ENCODE measurements at places on chromosomes 7 and 10.

DNA sequence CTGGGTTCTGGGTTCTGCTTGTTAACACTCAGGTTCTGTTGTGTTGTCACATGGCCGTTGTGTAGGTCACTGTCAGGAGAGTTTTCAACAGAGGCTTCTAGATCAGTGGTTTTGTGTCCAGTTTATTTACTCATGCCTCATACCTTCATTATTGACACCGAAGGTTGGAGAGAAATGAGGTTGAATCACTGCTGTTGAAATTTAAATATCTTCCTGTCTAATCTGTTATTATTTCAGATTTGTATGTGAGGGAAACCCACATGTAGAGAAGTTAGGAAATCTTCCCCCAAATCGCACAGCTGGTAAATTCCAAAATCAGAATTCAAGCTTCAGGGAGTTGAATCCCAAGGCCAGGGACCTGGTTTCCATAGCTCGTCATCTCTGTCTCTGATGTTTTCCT is 28.3 kb upstream of the KLF6 start:
- no peak for DNase-seq

DNA sequence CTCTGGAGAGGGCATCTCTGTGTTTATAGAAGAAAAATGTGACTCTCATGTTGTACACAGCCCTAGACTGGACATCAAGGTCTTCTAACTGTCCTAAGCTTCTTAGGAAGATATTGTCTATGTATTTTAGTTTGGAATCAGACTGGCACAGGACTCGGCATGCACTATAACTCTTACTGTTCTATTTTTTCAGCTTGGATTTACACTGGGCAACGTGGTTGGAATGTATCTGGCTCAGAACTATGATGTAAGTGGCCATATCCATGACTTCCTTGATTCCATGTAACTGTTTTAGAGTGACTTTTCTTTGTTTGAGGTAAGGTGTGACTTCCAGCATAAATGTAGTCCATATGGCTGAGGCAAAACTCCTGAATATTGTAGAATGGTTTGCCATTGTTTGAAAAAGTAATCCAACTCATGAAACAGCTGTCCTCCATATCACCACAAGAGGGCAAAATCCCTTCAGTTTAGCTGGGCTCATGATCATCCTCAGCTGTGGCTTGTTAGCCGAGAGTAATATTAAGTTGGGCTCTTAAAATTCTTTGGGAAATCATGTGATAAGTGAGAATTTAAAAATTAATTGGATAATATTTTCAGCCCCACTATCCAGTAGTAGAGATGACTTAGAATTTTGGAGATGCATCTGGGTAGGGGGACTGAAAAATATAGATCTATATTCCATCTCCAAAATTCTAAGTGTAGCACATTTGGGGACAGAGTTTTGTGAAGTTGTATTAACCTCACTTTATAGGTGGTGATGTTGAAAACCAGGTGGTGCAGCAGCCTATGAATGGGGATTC is 10.4 kb downstream of the STMP1 start:
- DNase-seq, result peak; percentile 50

GRCh38 chr10:60974463-60975149 is 30.6 kb upstream of the RHOBTB1 start:
- no peak for DNase-seq

GRCh38 chr7:127417346-127417745 is 24.8 kb upstream of the ZNF800 start:
- DNase-seq, result no peak

- DNase-seq, result no peak
These were observed 251.1 kb downstream of the IPMK start for GRCh38 chr10:58016614-58017013.

DNA sequence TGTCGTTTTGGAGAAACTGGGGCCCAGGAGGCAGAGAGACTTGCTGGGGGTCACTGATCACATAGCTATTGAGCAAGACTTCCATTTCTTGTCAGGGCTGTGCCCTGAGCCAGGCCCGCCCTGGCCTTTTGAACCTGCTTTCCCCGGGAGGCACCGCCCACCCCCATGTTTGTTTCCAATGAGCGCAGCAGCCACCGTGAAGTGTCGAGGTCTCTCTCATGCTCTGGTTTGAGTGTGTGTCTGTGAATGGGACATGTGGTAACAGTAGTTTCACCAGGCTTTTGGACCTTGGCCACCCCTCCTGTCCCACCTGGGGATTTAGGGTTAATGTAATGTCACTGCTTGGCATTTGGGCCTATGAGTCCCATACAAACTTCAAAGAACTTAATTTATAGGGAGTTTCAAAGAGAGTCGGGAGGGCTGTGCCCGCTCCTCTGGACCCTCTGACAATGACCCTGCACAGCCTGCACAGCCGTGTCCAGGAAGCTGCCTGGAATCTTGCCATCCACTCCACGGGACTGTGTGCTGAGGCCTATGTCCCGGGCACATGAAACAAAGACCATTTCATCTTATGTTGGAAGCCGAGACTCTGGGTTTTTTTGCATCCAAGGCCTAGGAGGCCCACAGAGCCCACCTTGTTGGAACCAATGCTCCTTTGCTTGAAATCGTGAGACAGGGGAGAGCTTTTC is 6.3 kb downstream of the PRF1 start:
- DNase-seq, result no peak

DNA sequence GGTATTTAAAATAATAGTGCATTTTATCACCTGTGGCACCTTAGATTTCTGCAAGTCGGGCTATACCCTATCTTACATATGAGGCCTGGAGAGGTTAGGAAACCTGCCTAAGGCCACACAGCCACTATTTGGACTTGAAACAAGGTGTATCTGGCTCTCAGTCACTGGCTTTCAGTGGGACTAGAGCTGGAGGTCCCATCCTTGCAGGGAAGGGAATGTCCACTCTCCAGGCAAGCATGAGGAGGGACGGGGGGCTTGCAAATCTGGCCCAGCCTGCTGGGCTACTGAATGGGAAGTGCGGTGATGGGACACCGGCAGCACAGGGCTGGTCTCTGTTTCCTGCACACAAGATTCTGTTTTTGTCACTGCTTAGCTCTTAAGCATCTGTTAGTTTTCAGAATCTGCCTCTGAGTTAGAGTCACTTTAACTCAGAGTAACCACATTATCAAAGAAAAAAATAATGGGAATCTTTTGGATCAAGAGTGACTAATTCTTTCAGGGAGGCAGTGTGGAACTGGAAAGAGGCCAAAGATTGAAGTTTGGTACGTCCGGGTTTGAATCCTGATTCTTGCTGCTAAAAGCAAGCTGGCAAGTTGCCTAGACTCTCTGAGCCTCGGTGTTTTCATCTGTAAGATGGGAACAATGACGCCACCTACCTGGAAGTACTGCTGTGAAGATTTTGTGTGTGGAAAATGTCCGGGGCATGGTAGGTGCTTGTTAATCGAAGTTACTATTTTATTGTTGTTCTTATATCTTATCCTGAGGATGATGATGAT is 33.8 kb upstream of the HABP2 start:
- DNase-seq, result no peak

DNA sequence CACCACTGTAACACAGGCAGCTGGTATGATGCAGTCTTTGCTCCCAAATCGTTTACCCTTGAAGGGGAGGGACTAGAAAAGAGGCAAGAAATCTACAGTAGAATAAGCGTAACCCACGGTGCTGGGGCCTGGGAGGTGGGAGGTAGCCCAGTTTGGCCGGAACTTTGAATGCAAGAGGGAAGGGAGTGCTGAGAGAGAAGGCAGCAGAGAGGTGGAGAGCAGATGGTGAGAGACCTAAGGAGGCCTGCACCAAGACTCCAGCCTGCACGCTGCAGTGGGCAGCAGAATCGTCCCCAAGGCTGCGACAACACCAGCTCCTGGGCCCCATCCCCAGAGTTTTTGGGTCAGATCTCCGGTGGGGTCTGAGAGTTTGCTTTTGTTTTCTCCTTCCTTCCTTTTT is 547.5 kb downstream of the GALNT17 start:
- peak; percentile 18 for DNase-seq

- no peak for DNase-seq
These were observed 169.3 kb upstream of the NPSR1 start for GRCh38 chr7:34488766-34489165.

GRCh38 chr7:103446049-103446520 is at the start of gene SLC26A5:
SLC26A5 (minus strand) TSS chr7:103446207; CDS start chr7:103421514, 24,693 bp downstream.
- no peak for DNase-seq

- DNase-seq, result no peak
These were observed 11.9 kb downstream of the RAB11FIP2 start for GRCh38 chr10:118034791-118035261.

DNA sequence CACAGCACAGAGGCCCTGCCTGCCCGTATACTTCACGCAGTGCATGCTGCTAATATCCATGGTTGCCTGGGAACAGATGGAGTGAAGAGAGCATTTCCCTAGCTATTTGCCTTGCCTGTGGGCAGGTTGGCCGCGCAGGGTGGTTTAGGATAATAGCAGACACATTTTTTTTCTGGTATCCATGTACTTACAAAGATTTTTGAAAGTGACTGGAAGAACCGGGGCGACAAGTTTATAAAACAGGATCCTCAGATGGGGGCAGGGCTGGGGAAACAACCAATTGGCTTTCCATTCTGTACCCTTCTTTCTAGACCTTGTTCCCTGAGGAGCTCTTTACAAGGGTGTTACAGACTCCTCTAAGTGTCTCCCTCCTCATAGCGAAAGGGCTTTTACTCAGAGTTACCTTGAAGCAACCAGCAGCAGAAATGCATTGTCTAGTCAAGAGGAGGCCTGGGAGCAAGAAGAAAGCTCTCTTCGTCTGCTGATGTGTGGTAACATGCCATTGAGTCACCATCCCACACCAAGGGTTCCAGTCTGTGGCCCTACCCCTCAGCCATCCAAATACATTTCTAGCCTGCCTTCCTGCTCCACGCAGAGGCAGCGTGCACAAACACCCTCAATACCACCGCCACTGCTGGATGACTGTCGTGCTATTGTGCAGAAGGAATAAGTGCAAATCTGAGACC is 31.5 kb downstream of the MTURN start:
- DNase-seq, result no peak

DNA sequence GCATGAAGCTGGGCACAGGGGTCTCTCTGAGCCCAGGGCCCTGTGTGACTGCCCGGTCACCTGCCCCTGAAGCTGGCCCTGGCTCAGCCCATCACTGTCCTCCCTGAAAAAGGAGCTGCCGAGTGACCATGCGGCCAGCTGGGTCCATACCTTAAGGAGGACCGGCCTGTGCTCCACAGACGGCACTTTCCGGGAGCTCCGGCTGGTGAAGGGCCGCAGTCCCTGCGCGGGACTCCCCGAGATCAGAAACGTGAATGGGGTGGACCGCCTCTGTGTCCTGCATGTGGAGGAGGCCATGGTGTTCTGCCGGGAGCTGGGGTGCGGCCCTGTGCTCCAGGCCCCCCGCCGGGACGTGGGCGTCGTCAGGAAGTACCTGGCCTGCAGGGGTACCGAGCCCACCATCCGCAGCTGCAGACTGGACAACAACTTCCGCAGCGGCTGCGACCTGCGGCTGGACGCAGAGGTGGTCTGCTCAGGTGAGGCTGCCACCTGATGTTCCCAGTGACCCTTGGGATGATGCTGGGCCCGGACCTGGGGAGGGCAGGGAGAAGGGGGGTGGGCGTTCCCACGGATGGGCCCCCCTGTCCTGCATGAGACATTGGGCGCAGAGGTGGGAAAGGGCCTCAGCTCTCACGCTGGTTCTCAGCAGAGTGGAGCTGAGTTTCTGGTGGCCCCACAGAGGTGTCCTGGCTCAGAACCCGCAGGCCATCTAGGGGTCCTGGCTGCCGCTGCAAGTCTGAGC is 3.5 kb downstream of the SCART1 start:
- DNase-seq, result no peak

- DNase-seq, result no peak
These were observed 67.3 kb downstream of the DIP2C start for GRCh38 chr10:621981-622740.

- peak; percentile 49 for DNase-seq
These were observed 166.8 kb downstream of the IQUB start for GRCh38 chr7:123367484-123368122.

DNA sequence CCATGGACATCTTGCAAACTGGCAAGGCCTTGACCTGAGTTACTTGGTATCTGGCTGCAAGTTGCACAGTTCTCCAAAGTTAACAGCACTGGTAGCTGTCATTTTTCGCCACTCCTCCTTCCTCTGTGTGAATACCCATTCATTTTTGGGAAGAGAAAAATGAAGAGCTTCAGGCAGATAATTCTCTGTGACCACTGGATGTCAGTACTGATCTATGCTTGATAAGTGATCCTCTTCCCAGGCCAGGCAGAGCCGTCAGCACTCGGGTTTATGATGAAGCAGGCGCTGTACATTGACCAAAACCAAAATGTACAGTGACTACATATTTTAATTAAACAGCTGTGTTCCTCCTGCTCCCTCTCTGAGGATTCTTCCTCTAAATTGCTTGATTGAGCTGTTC is 55.9 kb upstream of the PDZD8 start:
- peak; percentile 9 for DNase-seq

GRCh38 chr7:51303142-51303525 is 13.5 kb downstream of the COBL start:
- no peak for DNase-seq

DNA sequence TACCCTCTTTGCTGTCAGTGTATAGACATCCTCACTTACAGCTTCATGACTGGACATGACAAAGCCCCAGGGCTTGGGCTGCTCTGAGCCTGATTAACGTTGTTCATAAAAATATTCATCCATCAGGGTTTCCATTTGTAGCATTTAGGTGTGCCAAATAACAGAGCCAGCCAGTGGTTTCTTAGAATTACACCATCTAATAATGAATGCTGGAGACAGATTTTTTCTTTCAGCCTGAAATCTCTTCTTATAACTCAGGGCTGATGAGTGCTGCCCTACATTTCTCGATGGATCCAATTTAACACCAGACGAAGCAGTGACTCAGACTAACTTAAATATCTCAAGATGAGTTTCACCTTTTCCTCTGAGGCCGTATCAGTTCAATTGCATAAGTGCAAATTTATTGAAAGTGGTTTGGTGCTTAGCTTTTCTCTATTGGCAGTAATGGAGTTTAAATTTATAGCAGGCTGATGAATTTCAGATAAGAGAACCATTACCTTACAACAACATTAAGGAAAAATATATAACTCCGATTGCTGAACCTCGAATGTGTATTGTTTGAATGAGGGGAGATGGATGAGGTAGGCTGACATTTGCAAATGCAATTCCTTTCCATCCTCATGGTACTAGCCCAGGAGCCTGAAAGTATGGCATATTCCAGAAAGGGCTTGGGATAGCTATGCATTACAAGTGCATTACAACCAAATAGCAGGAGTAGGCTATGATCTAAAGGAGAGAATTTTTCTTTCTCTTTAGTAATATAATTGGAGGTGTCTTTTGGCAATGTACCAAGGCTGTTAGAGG is 900.6 kb downstream of the KCNMA1 start:
- DNase-seq, result no peak

DNA sequence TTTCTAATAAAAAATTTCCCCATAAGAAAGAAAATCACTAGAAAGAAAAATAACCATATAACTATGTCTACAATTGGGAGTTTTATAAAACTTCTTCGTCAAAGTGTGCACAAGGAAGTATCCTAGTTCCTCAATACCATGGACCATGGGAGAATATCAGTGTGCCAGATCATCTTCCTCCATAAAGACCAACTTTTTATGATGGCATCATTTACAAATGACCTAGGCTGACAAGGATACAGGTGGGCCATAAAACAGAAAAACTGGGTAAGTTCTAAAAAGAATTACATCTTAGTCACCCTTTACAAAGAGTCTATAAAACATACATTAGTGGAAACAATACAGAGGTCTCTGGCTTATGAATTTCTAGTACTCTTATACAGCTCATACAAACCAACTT is 303.2 kb downstream of the DOCK4 start:
- no peak for DNase-seq
